ENCODE measurements at places on chromosomes 12 and 14.

- peak; percentile 63 for DNase-seq
These were observed 59.1 kb downstream of the RASSF3 start for GRCh38 chr12:64669270-64669842.

DNA sequence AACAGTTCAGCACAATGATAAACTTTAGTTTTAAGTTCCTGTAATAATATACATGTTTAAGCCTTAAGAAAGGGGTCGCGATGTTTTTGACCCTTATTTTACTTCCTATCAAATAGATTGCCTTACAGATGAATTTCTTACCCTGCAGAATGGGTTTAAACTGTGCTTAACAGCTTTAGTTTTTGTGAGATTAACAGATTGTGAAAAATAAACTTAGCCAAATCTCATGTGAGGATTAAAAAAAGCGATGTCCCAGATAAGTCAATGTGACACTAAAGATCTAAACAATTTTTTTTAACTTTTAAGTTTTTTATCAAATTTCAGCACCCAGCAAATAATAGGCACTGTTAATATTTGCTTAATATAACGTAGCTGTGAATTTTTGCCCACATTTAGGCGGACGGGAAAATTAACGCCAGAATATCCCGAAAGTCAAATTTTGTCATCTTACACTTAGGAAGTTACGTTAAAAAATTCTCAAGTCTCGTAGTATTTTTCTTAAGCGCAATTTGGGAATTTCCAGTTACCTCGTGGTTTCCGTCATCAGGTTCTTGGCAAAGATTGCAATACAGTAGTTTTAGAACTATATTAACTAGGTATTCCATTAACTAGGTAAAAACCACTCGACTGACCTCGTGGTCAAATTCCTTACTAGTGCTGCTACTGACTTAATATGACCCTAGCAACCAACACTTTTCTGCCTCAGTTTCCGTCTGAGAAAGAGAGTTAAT, 1.2 kb downstream of the HNRNPC start:
- DNase-seq, result no peak

DNA sequence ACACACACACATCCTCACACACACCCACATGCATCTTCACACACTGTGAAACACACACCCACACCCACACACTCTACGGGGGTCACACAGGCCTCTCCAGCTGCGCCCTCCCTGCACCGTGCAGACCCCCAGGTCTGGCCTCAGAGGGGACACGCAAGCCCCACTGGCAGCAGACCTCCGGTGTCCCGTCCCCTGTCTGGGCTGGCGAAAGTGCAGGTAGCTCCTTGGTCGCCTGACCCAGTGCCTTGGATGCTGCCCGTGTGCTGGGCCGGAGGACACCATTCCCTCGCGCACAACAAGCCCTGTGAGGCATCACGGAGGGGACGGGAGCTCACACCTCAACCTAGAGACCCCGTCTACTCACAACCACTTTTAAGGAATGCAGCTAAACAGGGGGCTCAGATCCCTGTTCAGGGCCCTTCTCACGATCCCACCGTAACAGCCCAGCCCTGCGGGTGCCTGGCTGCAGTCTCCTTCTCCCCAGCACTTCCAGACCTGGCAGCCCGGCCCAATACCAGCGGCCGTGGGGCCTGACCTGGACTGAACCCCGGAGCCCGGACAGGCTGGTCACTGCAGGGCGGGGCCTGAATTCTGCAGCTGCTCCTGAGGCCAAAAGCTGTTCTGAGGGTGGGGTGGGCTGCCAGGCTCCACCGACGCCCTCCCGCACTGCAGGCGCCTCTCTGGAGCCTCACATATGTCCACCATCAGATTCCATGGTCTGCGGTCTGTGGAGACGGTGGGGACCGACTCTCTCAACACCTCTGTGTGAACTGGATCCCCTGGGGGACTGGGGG, 42.1 kb upstream of the FZD10 start:
- no peak for DNase-seq

- no peak for DNase-seq
These were observed 49.4 kb upstream of the WSCD2 start for GRCh38 chr12:108079721-108080120.

DNA sequence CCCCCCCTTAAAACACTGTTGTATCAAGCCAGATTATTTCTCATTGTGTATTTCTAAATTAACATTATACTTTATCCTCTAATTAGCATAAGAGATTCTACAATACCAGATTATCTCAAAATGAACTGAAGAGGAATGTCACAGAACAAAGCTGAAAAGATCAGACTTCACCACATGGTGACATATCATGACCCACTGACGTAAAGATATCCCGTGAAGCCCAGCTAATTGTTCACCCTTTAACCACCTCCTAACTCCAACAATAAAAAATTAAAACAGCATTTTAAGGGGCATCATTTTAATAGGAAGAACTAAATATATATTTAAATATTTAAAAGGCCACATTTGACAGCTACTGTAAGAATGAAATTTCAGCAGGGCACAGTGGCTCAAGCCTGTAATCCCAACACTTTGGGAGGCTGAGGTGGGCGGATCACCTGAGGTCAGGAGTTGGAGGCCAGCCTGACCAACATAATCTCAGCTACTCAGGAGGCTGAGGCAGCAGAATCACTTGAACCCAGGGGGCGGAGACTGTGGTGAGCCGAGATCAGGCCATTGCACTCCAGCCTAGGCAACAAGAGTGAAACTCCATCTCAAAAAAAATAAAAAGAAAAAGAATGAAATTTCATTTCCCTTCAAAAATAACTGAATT, 29.0 kb downstream of the CDK17 start:
- DNase-seq, result no peak

All from central memory CD8-positive, alpha-beta T cell (primary cell).